Osteocyte (in vitro differentiated cells): ENCODE measurements at places on chromosomes 16 and 17. TPM values are rescaled to one million over a fixed set of nuclear protein-coding genes. Genes with fewer than 3 reads are reported as not detected.

TCAP gene
- 0.94 and 1.3 TPM in 2 replicates for total RNA-seq

CES5A gene
- total RNA-seq: not detected in 2 replicates

ARHGDIG gene
- 0.54 TPM in 1 of 2 replicates, not detected in the other for total RNA-seq

CFAP119 gene
- total RNA-seq: 5.0 and 9.7 TPM in 2 replicates

SLC38A8 gene
- total RNA-seq: not detected in 2 replicates

CYB5B gene
- total RNA-seq: 69.8 and 74.2 TPM in 2 replicates

ZNF287 gene
- 10.9 and 11.8 TPM in 2 replicates for total RNA-seq

SERPINF2 gene
- total RNA-seq: 0.38 and 0.50 TPM in 2 replicates

KRTAP4-4 gene
- total RNA-seq: not detected in 2 replicates

DNA sequence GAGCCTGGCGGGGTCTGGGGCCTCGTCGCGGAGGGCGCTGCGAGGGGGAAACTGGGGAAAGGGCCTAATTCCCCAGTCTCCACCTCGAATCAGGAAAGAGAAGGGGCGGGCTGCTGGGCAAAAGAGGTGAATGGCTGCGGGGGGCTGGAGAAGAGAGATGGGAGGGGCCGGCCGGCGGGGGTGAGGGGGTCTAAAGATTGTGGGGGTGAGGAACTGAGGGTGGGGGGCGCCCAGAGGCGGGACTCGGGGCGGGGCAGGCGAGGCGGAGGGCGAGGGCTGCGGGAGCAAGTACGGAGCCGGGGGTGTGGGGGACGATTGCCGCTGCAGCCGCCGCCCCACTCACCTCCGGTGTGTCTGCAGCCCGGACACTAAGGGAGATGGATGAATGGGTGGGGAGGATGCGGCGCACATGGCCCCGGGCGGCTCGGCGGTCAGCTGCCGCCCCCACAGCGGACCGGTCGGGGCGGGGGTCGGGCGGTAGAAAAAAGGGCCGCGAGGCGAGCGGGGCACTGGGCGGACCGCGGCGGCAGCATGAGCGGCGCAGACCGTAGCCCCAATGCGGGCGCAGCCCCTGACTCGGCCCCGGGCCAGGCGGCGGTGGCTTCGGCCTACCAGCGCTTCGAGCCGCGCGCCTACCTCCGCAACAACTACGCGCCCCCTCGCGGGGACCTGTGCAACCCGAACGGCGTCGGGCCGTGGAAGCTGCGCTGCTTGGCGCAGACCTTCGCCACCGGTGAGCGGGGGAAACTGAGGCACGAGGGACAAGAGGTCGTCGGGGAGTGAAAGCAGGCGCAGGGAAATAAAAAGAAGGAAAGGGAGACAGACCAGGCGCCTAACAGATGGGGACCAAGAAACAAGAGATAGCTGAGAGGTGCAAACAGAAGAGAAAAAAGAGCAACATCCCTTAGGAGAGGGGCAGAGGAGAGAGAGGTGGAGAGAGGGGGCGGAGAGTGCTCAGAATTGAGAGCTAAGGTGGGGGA lies at the start of gene PNMT:
TSS of gene PNMT (plus strand) at position 509 of the 980 bp plus-strand sequence. CDS start at position 532, 23 bp downstream.
- no peak for DNase-seq

GRCh38 chr17:73274490-73274889 lies 12.8 kb upstream of the CPSF4L start:
- DNase-seq: no peak

- no peak for DNase-seq
Observed at GRCh38 chr17:48013876-48014594, 23.6 kb downstream of the COPZ2 start.

- DNase-seq: no peak
Observed at GRCh38 chr16:51231702-51232101, 80.6 kb upstream of the SALL1 start.

DNA sequence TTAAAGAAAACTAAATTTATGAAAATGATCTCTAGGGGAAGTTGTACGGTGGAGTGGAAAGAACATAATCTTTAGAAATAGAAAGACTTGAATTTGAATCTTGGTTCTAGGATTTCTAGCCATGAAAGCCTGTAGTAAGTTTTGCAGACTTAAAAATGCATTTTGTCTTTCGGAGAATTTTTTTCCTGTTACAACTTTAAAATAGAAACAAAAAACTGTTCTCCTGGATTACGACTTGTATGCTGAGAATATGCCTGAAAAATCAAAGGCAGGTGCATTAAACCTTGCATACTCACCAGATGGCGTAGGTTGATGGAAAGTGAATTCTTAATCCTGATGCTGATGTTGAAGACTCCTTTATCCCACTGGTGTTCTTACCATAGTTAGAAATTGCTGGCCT lies 7.5 kb upstream of the MPHOSPH6 start:
- DNase-seq: no peak

DNA sequence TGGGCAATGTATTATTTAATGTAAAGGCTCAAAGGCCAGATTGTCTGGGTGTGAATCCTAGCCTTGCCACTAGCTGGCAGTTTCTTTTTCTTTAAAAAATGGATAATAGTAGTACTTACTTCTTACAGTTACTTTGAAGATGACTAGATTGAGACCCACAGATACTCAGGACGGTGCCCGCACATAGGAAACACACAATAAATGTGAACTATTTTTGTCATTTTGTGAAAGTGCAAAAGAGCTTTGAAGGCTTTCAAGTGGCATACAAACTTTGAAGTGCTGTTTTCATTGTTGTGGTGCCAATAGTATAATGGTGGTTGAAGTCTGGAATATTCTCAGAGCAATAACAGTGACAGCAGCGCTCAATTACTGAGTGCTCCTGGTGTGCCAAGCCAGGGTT lies 63.6 kb downstream of the OTOA start:
- DNase-seq: no peak

- no peak for DNase-seq
Observed at GRCh38 chr17:79558091-79558900, 52.6 kb downstream of the RBFOX3 start.

DNA sequence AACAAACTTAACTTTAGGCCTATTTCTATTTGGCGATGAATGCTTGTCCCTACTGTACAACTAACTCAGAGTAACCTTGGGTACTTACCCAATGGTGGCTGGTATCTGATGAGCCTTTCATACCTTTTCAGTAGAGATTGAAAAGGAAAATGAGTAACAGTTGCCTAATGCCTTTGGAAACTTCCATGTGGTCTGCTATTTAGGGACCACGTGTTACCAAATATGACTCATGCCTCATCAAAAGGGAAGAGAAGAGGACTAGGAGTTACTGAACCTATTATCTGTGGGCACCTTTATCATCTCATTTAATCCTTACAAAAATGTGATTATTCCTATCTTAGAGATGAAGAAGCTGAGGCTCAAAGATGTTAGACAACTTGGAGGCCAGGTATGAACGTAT lies 8.1 kb downstream of the MYOCD start:
- DNase-seq: no peak

- DNase-seq: no peak
Observed at GRCh38 chr17:58215685-58216084, 3.4 kb downstream of the MKS1 start.

DNA sequence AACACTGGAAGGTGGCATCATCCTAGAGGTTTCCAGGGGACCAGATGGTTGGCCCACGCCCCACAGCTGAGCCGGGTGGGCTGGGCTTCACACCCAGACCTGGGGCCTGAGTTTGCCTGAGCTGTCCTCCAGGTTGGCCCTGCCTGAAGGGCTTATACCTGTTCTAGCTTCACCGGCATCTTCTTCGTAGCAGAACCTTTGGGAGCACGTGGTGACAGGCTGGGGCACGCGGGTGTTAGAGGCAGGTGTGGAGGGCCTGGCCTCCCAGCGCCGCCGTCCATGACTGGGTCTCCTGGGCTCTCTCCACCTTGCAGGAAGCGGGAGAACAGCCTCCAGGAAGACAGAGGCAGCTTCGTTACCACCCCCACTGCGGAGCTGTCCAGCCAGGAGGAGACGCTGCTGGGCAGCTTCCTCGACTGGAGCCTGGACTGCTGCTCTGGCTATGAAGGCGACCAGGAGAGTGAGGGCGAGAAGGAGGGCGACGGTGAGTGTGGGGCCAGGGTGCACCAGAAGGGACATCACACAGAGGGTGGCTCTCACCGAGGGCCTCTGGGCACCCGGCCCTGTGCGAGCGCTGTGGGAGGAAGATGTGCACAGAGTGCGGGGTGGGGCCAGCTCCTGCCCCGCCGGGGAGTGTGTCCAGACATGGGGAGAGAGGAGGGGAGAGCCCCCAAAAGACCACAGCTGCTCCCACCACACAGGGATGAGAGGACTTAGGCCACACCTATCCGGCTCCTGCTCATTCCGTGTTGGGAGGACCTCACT lies 4.6 kb upstream of the TEDC2 start:
- no peak for DNase-seq

- no peak for DNase-seq
Observed at GRCh38 chr17:78761789-78762406, 20.2 kb downstream of the CYTH1 start.

DNA sequence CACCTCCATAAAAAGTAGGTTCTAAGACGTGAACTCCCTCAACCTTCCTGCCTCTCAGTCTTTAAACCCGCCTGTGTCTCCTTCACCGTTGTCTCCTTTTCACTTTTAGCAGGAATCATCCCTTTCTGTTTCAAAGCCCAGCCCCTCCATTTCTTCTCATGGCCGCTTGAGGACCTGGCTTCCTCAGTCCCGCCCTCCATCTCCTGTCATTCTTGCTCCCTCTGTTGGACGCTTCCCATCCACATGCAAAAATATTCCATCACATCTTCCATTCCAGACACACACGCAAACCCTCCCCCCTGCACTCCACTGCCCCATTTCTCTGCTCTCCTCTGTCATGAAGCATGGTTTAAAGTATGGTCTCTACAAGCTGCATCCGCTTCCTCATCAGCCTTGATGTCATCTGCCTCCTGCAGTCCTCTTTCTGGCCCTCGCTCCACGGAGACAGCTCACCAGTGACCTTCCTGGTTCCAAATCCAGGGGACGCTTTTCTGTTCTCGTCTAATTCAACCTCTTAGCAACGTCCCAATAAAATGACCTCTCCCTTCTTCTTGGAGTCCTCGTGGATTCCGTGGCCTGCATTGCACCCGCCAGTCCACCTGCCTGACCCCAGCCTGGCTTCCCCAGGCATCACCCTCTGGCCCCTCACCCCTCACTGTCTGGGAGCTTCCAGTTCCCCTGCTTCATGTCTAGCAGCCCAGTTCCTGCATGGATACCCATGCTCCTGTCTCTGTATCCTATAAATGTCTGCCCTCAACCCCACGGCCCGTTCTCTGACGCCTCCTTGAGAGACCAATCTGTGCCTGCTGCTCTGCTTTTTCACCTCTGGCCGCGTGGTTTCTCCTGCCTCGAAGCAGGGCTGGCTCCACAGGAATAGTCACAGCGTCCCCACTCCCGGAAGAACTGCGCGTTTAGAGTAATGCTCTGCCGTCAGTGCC lies 26.2 kb downstream of the ANKRD40 start:
- no peak for DNase-seq

DNA sequence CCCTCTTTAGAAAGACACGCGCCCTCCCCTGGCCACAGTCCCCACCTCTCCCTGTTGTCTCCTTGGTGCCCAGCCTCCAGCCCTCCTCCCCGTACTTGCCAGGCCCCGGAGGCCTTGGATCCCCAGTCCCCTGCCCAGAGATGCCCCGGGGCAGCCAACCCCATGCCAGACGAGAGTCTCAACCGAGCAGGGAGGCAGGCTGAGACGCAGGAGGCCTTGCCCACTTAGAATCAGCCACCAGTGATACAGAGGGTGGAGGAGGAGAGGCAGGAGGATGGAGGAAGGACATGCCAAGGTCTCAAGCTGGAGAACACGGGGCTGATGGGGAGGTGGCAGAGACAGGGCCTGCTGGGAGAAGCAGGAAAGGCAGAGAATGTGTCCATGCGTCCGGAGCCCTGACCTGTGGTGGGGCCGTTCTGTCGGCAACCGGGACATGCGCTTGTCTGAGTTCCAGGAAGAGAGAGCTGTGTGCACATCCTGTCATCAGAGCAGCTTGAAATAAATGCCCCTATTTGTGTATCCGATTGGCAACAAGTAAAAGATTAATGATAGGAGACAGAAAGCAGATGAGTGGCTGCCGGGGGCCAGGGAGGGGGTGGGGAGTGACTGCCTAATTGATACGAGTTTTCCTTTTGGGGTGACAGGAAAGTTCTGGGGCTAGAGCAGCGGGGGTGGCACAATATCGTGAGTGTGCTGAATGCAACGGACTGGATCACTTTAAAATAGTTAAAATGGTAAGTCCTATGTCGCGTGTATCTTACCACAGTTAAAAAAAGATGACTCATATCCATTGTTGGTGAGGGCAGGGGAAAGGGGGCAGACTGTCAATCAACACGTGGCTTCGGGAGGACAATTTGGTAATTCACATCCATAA lies 44.7 kb upstream of the MEAK7 start:
- no peak for DNase-seq

- DNase-seq: no peak
Observed at GRCh38 chr17:51590071-51590656, 329.8 kb downstream of the UTP18 start.

DNA sequence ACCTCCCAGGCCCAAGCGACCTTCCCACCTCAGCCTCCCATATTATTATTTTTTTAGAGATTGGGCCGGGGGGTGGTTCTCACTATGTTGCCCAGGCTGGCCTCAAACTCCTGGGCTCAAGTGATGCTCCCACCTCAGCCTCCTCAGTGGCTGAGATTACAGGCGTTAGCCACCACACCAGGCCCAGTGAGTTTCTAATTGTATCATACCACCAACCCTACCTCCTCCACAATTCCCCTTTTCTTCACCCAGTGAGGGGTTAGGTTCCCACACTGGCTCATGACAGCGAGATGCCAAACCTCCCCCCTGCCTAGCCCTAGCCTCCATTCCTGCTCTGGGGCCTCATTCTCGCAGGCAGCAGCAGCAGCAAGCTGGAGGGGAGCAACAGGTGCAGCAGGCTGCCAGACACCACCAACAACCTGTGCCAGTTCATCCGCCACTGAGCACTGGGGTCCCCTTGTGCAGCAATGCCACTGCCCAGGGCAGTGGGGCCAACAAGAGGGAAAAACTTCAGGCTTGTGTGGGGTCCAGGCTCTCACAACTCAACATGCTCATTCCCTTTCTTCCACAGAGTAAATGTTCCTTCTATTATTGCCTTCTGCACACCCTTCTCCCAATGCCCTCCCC lies 9.1 kb downstream of the ATP6V0D1 start:
- DNase-seq: no peak

DNA sequence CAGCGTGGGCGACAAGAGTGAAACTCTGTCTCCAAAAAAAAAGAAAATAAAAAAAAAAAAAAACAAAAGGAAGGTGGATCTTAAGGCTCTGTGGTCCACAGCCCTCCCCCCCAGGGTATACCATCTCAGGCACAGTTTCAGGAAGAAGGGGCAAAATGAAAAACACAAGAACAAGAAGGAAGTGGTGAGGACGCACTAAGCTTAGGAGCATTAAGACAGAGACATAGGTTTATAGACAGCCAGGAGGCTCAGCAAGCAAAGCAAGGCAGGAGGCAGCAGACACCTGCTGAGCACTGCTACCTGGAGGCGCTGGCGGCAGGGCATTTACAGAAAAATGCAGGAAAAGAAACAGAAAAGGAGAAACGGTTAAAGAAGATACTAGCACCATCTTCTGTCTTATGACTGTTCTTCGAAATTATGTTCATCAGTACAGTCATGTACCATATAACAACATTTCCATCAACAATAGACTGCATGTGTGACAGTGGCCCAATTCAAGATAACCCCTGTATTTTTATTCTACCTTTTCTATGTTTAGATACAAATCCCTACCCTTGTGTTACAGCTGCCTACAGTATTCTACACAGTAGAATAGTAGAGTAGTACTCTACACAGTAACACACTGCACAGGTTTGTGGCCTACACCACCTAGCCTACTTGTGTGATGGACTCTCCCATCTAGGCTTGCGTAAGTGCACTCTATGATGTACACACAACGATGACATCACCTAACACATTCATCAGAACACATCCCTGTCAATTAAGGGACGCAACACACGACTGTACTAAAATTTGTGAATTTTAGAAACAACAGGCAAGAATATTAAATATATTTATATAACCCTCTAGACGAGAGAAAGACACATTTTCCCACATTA lies 62.5 kb downstream of the XPO6 start:
- DNase-seq: no peak
